Stimulated activated CD4-positive, alpha-beta T cell treated with anti-CD3 and anti-CD28 coated beads, Interleukin-12 subunit alpha, Interleukin-12 subunit beta, amount 100 ng/mL, for 4 hours (primary cell): ENCODE measurements at places on chromosomes 2 and 18.

GRCh38 chr18:13265911-13266217 lies 47.3 kb downstream of the LDLRAD4 start:
- DNase-seq = no peak

DNA sequence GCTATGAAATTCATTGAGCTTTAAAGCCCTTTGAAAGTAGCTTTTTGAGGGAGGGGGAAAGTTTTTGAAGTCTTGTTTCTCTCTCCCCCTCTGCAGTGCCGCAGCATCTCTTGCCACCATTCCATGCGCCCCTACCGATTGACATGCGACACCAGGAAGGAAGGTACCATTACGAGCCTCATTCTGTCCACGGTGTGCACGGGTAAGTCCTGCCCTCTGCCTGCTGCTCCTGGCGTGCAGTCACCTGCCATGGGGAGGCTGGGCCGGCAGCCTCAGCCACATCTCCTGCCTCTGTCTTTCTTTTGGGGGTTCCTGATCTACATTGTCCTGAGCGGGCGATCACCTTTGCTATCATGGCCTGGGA lies 191.6 kb downstream of the GLI2 start:
- no peak for DNase-seq

DNA sequence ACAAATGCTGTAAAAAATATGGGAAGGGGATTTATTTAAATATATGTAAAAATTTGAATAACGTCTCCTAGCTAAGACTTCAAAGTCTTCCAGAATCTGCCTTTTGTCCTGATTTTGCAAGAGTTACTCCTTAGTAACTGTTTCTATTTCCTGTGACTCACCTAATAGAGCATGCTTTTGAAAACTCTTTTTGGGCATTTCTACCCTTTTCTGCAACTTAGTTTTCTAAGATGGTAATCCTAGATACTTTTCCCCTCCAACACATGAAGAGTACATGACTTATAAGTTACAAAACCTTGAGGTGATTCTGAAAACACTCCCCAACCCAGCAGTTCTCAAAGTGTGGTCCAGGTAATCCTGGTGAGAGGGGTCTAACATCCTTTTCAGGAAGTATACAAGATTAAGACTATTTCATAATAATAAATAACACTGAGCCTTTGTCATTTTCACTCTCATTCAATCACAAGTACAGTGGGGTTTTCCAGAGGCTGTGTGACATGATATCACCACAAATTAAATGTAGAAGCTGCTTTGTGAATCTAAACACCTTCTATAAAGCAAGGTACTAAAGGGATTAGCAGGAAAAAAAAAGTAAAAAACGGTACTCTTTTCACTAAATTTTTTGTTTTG lies 31.9 kb downstream of the PPP4R3B start:
- no peak for DNase-seq

- DNase-seq = no peak
These were observed 104.5 kb downstream of the SNTG2 start for GRCh38 chr2:1055014-1055595.

- no peak for DNase-seq
These were observed 281.4 kb upstream of the ZNF804A start for GRCh38 chr2:184316921-184317320.

DNA sequence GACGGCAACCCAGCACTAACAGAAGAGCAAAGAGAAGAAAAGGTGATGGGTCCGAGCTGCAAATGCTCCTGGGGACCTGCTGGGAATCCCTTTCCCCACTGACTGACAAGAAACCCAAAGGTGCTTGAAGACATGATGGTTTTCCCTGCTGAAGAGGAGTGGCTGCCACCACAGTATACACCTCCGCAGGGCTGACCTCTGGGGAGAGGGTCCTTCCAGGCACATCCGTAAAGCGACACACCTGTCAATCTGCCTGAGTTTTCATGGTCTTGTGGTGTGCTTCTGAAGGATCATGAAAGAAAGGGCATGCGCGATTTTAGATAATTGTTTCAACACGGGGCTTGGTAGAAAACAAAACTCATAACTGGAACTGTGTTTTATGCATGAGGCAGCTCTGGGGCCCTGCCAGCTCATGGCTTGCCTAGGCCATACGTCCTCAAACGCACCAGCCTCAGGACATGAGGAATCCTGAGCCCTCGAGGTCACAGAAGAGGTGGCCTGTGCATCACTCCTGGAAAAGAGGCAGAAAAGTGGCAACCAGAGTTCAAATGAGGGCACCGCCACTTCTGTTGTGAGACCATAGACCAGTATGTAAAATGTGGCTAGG lies 51.8 kb downstream of the SERTAD2 start:
- no peak for DNase-seq

DNA sequence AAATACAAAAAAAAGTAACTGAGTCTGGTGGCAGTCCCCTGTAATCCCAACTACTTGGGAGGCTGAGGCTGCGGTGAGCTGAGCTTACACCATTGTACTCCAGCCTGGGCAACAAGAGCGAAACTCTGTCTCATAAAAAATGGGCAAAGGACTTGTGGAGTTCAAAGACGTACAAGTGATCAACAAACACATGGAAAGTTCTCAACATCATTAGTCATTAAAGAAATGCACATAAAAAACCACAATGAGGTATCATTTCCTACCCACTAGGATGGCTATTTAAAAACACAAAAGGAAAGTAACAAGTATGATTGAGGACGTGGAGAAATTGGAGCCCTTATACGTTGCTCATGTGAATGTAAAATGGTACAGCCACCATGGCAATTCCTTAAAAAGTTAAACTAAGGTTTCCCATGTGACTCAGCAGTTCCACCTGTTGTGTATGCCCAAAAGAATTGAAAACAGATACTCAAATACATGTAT lies 52.3 kb downstream of the RAB10 start:
- no peak for DNase-seq

GRCh38 chr2:144512891-144513351 lies 7.0 kb downstream of the ZEB2 start:
- no peak for DNase-seq
